ENCODE measurements at places on chromosomes 5 and 9.

DNA sequence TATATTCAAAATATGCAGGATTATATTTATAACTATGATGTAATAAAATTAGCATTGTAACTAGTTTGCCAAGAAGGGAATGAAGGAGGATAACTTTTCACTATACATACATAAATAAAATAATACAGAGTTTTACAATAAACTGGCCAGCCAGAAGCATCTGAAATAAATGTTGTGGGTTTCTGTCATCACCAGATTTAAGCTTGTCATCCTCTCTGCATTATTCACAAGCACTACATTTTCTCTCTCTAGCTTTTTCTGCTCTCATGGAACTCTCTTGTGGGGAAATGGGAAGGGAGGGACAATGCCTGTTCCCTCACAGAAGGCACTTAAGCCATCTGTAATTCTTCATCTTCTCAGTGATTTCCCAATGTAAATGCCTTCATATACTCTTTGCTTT is 626.8 kb downstream of the SEMA5A start:
- DNase-seq = no peak

GRCh38 chr9:81661339-81661738 is 28.0 kb downstream of the TLE1 start:
- no peak for DNase-seq

DNA sequence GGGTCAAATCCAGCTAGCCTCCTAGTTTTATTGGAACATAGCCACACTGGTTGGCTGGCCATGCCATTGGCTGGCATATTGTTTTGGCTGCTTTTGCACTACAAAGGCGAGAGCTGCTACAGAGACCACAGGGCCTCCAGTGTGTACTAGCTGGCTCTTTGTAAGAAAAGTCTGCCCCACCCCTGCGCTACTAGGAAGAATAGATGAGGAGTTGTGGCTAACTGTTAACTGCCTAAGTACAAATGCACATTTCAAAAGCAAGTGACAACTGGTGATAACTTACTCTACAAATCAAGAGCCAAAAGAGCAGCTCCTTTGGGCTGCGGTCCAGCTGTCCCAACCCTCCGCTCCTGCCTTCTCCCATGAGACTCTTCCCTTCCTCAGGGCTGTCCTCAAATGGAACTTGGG is 63.9 kb downstream of the SERINC5 start:
- peak; percentile 46 for DNase-seq

DNA sequence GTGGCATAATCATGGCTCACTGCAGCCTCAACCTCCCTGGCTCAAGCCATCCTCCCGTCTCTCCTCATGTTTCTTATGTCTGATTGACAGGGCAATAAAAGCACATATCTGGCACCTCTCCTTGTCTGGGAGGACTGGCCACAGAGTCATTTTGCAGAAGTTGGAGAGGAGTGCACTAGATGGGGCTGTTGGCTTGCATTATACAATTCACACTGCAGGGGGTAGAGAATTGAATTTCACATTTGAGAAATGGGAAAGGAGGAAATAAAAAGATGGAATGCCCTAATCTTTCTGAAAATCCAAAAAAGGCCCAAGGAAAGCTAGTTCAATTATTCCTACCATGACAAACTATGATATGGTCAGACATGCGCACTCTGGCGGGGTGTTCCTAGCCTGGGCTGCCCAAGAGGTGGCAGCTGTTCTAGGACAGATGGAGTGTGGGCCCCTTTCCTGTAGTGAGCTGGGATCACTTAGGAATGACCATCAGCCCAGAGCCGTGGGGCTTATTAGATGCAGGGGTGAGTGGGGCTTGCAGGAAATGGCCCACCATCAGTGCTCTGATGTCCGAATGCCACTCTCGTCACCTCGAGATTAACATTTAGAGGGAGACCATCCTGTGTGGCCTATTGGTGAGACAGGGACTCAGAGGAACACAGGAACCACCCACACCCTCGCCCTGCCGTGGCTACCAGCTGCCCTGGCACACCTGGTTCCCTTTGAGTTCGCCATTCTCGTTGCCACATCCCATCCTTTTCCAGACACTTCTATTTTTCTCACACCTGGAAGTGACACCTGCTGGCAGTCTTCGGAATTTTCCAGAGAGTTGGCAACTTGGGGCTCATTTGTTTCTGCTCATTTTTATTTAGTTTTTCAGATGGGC is 21.8 kb upstream of the ANKRD18A start:
- DNase-seq = no peak

GRCh38 chr9:72909428-72909827 is 43.4 kb downstream of the ALDH1A1 start:
- DNase-seq = no peak

Data from stimulated activated CD4-positive, alpha-beta T cell treated with anti-CD3 and anti-CD28 coated beads, Interleukin-15, amount 100 ng/mL, for 24 hours (primary cell).